Posterior vena cava (tissue), 2 donors: ENCODE measurements at places on chromosomes 4 and X. TPM values are rescaled to one million over a fixed set of nuclear protein-coding genes. Genes with fewer than 3 reads are reported as not detected.

- DNase-seq = no peak
Measured at GRCh38 chr4:127967141-127967775, 2.1 kb downstream of the ABHD18 start.

GRCh38 chr4:83362492-83363329 is 28.1 kb upstream of the HPSE start:
- DNase-seq = no peak

- no peak for DNase-seq
Measured at GRCh38 chrX:45850775-45851433, 650.2 kb upstream of the DIPK2B start.

DNA sequence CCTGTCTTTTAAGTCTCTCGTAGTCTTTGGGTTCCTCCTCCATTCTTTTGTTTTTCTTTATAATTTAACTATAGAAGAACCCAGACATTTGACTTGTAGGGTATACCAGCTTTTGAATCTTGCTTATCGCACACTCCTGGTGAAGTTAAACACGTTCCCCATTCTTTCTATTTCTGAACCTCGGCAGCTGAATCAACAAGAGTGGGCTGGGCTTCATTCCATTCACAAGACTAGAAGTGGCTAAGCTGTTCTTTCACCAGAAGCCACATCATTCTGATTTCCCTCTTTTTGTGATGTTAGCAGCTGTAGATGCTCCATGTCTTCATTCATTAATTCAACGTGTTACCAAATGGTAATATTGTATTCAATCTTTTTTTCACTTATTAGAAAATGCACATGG is 167.9 kb downstream of the CORIN start:
- DNase-seq = no peak

DNA sequence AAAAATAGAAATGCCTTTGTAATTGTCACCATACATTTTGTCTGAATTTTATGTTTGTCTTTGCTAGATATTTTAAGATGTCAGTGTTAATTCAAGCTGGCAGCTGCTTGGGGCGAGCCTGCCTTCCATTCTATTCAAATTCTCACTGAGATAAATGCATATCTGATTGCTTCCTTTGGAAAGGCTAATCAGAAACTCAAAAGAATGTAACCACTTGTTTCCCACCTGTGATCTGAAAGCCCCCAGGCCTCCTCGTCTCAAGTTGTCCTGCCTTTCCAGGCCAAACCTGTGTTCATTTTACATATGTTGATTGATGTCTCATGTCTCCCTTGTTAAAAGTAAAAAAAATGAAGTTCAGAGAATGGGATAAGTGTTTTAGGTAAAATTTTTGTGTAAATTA is 318.7 kb upstream of the TECRL start:
- no peak for DNase-seq

GRCh38 chr4:8735236-8736089 is 136.2 kb downstream of the HMX1 start:
- peak; percentile 72 for DNase-seq

- DNase-seq = no peak
Measured at GRCh38 chrX:134936542-134936941, 54.2 kb upstream of the SMIM10 start.

- no peak for DNase-seq
Measured at GRCh38 chrX:131711478-131711867, 167.6 kb downstream of the OR13H1 start.

GRCh38 chrX:16144420-16144819 is 21.1 kb downstream of the GRPR start:
- DNase-seq = no peak

Gene OTOP1
- total RNA-seq = not detected

Gene TMPRSS11D
- total RNA-seq = not detected

Gene IL21
- total RNA-seq = not detected

Gene TBC1D9
- 16.9 TPM for total RNA-seq
